ENCODE measurements at places on chromosomes 13 and 19.

- DNase-seq = no peak
Measured at GRCh38 chr13:51772781-51773180, 31.2 kb downstream of the DHRS12 start.

DNA sequence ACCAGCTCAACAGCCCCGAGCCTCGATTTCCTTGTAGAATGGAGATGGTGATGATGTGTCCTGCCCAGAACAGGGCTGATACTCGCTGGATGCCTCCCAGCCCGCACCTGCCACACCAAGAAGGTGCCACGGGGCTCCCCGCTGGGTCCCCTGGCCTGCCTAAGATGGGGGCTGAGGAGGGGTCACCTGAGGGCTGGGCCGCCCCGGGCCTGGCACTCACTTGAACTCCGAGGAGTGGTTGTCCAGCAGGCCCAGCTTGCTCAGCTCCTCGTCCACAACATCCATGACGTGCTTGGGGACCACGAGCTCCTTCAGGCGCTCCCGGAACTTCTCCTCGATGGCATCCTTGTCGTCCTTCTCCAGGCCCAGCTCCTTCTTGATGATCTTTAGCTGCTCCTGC is 14.4 kb downstream of the LONP1 start:
- DNase-seq = no peak

- no peak for DNase-seq
Measured at GRCh38 chr13:46173656-46174055, 8.3 kb downstream of the LCP1 start.

- DNase-seq = no peak
Measured at GRCh38 chr19:10991521-10992081, 30.8 kb downstream of the SMARCA4 start.

- DNase-seq = no peak
Measured at GRCh38 chr19:11461453-11461852, 19.4 kb downstream of the ELAVL3 start.

GRCh38 chr13:71454509-71454908 is 412.5 kb downstream of the DACH1 start:
- DNase-seq = no peak

DNA sequence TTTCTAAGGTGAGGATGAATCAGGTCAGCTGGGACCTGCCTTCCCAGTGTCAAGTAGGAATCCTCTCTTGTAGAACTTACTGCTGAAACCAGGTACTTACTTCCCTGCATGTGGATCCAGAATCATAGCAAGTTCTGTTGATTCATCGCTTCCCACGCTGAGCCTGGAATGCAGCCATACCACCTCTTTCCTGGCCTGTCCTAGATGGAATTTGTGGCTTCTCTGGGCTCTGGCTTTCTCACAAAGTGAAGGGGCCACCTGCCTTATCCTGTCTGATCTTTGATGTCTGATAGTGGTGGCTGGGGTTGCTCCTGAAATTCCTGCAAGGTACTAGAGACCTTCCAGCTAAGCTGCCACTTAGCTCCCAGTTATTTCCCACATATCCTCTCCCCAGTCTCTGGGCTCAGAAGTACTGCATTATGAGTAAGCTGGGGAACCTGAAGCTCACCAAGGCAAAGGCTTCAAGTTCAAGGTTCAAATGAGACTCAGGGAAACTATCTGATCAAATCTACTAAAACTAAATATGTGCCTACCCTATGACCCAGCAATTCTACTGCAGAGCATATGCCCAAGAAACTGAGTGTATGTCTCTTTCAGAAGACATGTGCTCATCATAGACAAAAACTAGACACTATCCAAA is 103.5 kb downstream of the SUCLA2 start:
- no peak for DNase-seq

- DNase-seq = no peak
Measured at GRCh38 chr13:32023698-32024097, 7.9 kb upstream of the FRY start.

DNA sequence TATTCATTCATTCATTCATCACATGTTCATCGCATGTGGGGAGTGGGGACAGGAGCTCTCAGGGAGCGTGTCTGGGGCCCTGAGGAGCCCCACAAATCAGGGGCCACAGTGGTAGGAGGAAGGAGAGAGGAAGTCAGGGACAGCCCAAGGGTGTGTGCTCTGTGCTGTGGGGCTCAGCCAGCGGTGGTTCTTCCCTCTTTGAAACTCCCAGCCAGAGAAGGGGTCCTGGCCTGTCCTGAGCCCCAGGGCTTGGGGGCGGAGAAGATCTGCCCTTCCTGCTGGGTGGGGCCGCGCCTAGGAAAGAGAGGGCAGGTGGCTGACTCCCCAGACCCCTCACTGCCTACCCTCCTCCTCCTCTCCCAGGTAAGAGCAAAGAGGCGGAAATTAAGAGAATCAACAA is 14.6 kb downstream of the AP2A1 start:
- DNase-seq = no peak

- DNase-seq = no peak
Measured at GRCh38 chr19:15318241-15318691, 14.1 kb downstream of the BRD4 start.

DNA sequence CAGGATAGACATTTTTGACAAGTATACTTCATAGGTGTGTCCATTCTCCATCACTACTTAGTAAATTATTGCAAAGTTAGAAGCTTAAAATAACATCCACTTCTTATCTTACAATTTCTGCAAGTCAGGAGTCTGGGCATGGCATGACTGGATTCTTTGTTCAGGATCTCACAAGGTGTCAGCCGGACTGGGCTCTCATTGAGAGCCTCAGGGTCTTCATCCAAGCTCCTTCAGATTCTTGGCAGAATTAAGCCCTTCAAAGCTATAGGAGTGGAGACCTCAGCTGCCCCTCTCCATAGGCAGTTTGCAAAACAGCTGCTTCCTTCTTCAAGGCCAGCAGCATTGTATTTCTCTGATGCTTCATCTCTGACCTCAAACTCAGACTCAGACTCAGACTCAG is 9.1 kb upstream of the SIN3B start:
- DNase-seq = no peak
